ENCODE measurements at places on chromosomes 5 and 9.

GRCh38 chr5:54663866-54664265 is 146.3 kb downstream of the SNX18 start:
- DNase-seq: no peak

- DNase-seq: no peak
These were observed 21.9 kb upstream of the CFAP95 start for GRCh38 chr9:69798744-69799143.

DNA sequence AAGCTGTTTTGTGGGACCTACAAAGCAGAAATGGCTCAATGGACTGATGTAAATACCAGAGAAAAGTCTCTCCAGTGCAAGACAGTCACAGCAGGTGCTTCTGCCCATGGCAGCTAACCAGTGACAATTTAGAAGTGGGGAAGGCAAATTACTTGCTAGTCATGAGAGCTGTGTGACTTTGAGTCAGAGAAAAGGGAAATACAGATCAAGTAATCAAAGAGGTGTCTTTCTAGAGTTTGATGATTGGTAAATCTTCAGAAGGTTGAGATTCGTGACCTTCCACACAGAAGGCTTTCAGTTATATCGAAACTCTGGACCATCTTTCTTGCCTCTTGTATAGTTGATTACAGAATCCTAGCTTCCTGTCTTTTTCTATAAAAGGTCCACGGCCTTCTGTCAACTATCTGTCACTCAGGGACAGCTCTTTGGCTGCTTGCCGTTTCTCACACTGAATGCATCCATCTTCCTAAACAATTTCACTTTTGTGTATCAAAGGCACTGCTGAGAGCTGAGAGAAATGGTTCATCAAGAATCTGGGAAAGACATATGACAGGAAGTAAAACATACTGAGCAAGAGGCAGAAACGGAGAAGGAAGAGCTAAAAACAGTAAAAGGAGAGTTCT is 993.9 kb upstream of the ACO1 start:
- DNase-seq: no peak

- DNase-seq: no peak
These were observed 116.0 kb downstream of the PSD2 start for GRCh38 chr5:139911425-139912120.

DNA sequence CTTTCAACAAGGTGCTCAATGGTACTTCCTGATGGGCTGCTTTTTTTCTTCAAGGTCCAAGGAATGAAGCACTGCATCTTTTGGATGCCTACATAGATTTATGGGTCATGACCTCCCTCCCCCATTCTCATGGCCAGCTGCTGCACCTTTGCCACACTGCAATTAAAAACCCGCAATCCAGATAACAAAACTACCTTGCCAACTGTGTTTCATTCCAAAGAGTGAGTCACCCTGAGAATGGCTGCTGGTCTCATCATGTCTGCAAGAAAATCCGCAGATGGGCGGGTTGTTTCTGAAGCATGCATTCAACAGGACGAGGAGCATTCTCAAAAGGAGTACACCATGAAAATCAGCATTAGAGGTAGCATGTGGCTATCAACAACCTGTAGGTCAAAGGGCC is 139.8 kb downstream of the ELAVL2 start:
- no peak for DNase-seq

DNA sequence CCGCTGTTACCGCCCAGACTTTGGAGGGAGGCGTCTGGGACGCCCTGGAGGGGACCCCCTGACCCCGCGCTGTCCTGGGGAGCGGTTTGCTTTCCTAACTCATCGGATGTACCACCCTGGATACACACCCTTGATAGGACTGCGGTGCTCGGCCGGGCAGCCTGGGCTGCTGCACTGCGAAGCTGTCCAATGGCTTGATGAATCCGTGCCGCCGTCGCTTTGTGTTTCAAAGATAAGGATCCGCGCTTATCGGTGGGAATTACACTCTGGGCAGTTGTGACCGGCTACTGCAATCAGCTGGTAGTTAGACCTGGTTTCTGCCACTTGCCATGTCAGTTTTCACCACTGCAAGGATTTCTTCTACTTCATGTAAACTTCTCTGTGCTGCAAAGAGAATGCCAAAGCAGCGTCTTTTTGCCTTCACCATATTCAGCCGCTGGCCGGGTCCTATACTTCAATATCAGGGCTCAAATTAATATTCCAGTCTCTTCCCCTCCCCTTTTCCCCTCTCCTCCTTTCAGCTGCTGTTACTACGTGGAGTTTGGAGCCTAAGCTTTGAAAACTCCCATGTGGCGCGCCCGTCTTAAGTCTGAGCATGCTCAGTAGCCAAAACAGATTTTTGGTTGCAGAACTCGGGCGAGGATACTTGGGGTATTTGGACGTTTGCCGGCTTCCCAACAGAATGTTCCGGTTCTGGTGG is 727 bp downstream of the SMAD5 start:
- peak; percentile 78 for DNase-seq

DNA sequence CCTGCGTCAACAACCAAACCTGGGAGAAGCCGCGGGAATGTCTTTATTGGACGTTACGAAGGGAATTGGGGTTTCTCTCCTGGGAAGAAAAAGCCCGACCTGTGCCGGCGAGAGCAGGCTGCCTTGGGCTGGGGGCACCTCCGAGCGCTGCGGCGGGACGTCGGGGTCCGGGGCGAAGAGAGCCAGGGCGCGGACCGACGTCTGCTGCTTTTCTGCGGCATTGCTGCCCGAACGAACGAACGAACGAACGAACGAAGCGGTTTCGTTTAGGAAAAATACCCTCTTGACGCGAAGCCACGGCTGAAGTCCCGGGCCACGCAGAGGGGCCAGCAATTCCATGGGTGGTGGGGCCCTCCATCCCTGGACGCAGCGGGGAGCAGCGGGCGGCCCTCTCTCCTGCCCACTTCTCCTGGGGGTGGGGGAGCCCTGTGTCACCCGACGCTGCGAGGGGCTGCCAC is 4.8 kb upstream of the PITX1 start:
- no peak for DNase-seq

DNA sequence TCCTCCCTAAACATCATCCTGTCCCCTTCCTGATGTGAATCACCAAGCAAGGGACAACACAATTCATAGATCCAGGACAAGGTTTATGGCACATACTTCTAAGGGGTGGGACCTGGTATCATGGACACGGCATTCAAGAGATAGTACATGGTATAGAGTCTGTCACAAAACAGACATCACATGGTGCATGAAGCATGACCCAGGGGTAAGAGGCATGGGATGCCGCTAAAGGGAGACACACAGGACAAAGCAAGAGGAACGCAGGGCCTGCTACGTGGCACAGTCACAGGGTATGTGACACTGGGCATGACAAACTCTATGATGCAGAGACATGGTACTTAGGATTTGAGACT is 20.7 kb downstream of the GSN start:
- DNase-seq: peak; percentile 25

DNA sequence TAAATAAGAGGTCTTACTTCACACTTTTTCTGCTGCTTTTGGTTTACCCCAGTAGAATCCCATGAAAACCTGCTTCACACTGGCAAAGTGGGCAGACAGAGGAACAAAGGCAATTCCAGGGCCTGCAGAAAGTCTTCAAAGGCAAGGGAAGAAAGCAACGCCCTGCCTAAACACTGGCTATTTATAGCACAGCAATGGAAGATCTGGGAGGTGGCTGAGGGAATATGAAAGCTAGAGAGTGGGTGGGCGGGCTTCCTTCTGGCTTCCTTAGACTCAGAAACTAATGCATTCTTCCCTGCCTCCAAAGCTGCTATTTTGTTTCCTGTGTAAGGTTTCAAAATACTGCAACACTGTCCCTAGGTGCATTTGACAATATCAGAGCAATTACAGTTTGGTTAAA is 46.8 kb downstream of the ELAVL2 start:
- DNase-seq: no peak

DNA sequence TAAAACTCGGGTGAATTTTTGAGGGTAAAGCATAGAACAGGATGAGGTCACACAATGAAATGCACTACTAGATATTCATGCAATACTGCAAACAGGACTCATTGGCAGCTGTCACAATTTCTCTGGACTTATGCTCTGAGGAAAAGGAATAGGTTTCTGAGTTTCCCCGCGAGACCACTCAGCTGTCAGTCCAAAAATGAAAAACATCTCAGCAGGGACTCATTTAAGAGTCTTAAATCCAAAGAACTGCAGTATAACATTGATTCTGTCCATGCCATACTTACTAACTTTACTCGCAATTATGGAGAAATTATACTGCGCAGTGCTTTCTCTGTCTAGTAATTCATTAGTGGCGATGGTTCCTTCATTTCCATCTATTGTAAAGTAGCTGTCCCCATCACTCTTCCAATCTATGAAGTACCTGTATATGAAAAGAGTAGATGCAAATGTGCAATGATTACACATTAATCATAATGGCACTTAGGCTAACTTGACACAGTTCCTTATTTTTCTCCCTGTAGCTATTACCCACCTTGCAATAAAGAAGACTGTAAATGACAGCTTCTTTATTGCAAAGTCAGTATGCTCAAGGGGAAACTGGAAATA is 1070.0 kb downstream of the CDH12 start:
- no peak for DNase-seq

DNA sequence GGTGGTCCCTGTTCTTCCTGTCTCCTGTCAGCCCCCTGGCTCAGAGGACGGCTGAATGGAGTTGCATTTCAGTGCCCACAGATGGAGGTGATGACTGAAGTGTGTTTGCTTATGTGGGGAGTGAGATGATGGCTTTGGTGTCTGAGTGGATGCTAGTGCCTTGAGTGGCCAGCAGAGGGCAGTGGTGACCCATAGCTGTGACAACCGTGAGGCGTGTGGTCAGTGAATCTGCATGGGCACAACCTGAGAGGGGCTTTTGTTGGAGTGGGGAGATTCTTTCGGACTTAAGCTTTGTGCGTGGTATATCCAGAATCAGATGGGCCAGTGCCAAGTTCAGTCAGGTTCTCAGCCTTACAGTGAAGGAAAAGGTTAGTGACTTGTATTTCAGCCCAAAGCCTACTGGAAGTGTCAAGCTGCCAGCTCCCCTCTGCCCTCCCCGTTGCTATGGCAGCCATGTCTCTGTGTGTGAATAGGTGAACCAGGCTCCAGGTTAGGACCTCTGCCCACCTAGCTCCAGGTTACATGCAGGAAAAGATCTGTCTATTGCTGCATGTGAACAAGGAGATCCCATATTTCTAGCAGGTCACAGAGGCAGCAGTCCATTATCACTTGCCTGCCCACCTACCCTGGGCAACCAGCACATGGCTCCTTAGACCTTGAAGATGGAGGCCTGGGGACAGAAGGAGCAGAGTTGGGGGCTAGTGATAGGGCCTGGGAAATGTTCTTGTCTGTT is 14.7 kb upstream of the CXXC5 start:
- DNase-seq: peak; percentile 89

DNA sequence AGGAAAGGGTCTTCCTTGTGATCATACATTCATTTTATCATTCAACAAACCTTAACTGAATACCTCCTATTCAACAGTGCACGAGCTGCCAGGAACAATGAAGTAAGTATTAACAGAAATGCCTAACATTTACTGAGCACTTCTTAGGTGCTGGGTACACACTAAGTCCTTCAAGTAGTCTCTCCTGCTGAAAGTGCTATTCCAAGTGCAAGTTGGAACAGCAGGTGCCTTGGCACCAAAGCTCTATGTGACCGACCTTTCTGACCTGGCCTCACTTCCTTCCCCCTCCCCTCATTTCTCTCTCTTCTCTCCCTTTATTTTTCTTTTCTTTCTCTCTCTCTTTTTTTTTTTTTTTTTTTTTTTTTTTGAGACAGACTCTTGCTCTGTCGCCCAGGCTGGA is 94.5 kb downstream of the GRIA1 start:
- no peak for DNase-seq

Measured in erythroblast (primary cell).